ENCODE measurements at places on chromosomes 4 and X. TPM values are rescaled to one million over a fixed set of nuclear protein-coding genes. Genes with fewer than 3 reads are reported as not detected.

Gene PDE6B
- 0.81 TPM for total RNA-seq

Gene NXF2B
- total RNA-seq = not detected

Gene ZNF711
- 0.36 TPM for total RNA-seq

Gene SERTM2
- total RNA-seq = not detected

Gene NIPAL1
- total RNA-seq = 1.6 TPM

Gene UBL4A
- total RNA-seq = 54.5 TPM

Gene WDFY3
- 69.2 TPM for total RNA-seq

Gene LPAR4
- not detected for total RNA-seq

Gene UGT8
- not detected for total RNA-seq

Gene FOXR2
- total RNA-seq = not detected

Gene SYAP1
- total RNA-seq = 21.1 TPM

Gene NHS
- under 0.01 TPM for total RNA-seq

Gene EDNRA
- 8.3 TPM for total RNA-seq

Gene TRPC3
- total RNA-seq = not detected

Gene LRRC66
- total RNA-seq = 0.32 TPM

Gene SLC4A4
- total RNA-seq = 8.1 TPM

Gene PHOX2B
- not detected for total RNA-seq

Gene PPP2R2C
- not detected for total RNA-seq

All from cardiac atrium fibroblast (primary cell).